A549 treated with Hydrocortisone at 1 μM for 4 hours (cell line): ENCODE measurements at places on chromosomes 16 and 17. TPM values are rescaled to one million over a fixed set of nuclear protein-coding genes. Genes with fewer than 3 reads are reported as not detected.

SYCE1L gene
- total RNA-seq = 2.5 to 8.8 TPM (median 8.2 TPM) in 5 replicates

PRSS36 gene
- 0.84 to 1.9 TPM (median 1.1 TPM) in 5 replicates for total RNA-seq

ABCC6 gene
- 0.92 to 1.4 TPM (median 1.2 TPM) in 5 replicates for total RNA-seq

PRRT2 gene
- total RNA-seq = 0.26 to 0.52 TPM (median 0.31 TPM) in 5 replicates

SMIM36 gene
- total RNA-seq = not detected in 5 replicates

PPP1R27 gene
- 0.15 to 0.39 TPM (median 0.22 TPM) in 4 of 5 replicates, not detected in the other for total RNA-seq

ADAM11 gene
- total RNA-seq = 1.8 to 2.2 TPM (median 1.8 TPM) in 5 replicates

CHST4 gene
- 0.05 to 0.09 TPM (median 0.08 TPM) in 3 of 5 replicates, not detected in the others for total RNA-seq

PIK3R5 gene
- total RNA-seq = 0.06 to 0.09 TPM in 2 of 5 replicates, not detected in the others

CLEC3A gene
- not detected in 5 replicates for total RNA-seq

SDR42E1 gene
- total RNA-seq = 0.95 to 1.7 TPM (median 1.6 TPM) in 5 replicates

PRAC1 gene
- not detected in 5 replicates for total RNA-seq

ARL6IP1 gene
- total RNA-seq = 253 to 441 TPM (median 289 TPM) in 5 replicates

TEN1 gene
- 22.1 to 25.6 TPM (median 24.6 TPM) in 5 replicates for total RNA-seq

TBC1D28 gene
- not detected in 5 replicates for total RNA-seq

COX10 gene
- 18.4 to 23.9 TPM (median 18.6 TPM) in 5 replicates for total RNA-seq

MYH13 gene
- 0.01 to 0.02 TPM in 2 of 5 replicates, not detected in the others for total RNA-seq

HOXB8 gene
- total RNA-seq = 5.8 to 7.1 TPM (median 6.7 TPM) in 5 replicates

HASPIN gene
- 12.4 to 16.1 TPM (median 12.6 TPM) in 5 replicates for total RNA-seq

TBC1D3C gene
- 0.06 TPM in 1 of 5 replicates, not detected in the others for total RNA-seq

SPN gene
- 0.02 TPM in 1 of 5 replicates, not detected in the others for total RNA-seq

COPS3 gene
- 136 to 160 TPM (median 146 TPM) in 5 replicates for total RNA-seq

CDH11 gene
- 0.43 to 1.1 TPM (median 0.70 TPM) in 5 replicates for total RNA-seq

TLCD2 gene
- 1.3 to 1.9 TPM (median 1.6 TPM) in 5 replicates for total RNA-seq

WNK4 gene
- 1.0 to 1.7 TPM (median 1.2 TPM) in 5 replicates for total RNA-seq

NUPR1 gene
- total RNA-seq = 8.6 to 24.3 TPM (median 16.1 TPM) in 5 replicates

CSH2 gene
- not detected in 5 replicates for total RNA-seq

CHRNE gene
- 0.05 to 0.12 TPM (median 0.07 TPM) in 4 of 5 replicates, not detected in the other for total RNA-seq

NPIPA3 gene
- total RNA-seq = 1.0 to 1.9 TPM (median 1.3 TPM) in 5 replicates

MC1R gene
- total RNA-seq = 5.9 to 7.0 TPM (median 6.1 TPM) in 5 replicates

EFNB3 gene
- 1.1 to 1.4 TPM (median 1.3 TPM) in 5 replicates for total RNA-seq

KRT36 gene
- total RNA-seq = not detected in 5 replicates

TMEM238L gene
- total RNA-seq = not detected in 5 replicates

ITGAX gene
- total RNA-seq = 1.0 to 1.5 TPM (median 1.1 TPM) in 5 replicates

JUP gene
- total RNA-seq = 95.1 to 120 TPM (median 110 TPM) in 5 replicates

ACSF3 gene
- total RNA-seq = 17.3 to 21.2 TPM (median 18.9 TPM) in 5 replicates

TAX1BP3 gene
- 294 to 352 TPM (median 338 TPM) in 5 replicates for total RNA-seq

CORO6 gene
- total RNA-seq = 4.7 to 6.0 TPM (median 5.5 TPM) in 5 replicates

FCSK gene
- total RNA-seq = 5.0 to 5.6 TPM (median 5.1 TPM) in 5 replicates

CA5A gene
- not detected in 5 replicates for total RNA-seq
